ENCODE measurements at places on chromosomes 16 and 17. TPM values are rescaled to one million over a fixed set of nuclear protein-coding genes. Genes with fewer than 3 reads are reported as not detected.

GRCh38 chr17:50872710-50873424, 6.7 kb upstream of the TOB1 start:
- no peak for DNase-seq

Gene CCL2
- total RNA-seq: 7.1 TPM

DNA sequence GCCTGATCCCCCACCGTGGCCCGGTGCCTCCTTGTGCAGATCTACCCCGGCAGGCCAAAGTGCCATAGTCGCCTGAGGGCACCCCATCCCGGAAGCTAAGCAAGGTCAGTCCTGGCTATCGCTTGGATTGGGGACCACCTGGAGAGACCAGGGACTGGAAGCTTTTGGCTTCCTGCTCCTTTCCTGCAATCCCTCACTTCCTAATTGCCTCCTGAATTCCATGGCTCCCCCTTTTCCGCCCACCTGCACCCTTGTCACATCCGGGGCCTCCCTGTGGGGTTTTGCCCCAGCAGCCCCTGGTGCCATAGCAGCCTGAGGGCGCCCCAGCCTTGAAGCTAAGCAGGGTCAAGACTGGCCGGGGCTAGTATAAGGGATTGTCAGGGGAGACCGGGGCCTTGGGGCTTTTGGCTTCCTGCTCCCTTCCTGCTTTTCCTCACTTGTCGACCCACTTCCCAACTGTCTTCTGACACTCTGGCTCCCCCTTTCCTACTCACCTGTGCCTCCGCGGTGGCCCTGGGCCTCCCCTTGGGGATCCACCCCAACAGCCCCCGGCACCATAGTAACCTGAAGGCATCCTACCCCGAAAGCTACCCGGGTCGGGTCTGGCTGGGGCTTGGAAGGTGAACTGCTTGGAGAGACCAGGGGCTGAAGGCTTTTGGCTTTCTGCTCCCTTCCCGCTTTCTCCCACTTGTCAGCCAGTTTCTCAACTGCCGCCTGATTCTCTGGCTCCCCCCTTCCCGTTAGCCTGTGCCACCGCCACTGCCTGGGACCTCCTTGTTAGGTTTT, 2293.6 kb downstream of the TP53TG3F start:
- DNase-seq: no peak

DNA sequence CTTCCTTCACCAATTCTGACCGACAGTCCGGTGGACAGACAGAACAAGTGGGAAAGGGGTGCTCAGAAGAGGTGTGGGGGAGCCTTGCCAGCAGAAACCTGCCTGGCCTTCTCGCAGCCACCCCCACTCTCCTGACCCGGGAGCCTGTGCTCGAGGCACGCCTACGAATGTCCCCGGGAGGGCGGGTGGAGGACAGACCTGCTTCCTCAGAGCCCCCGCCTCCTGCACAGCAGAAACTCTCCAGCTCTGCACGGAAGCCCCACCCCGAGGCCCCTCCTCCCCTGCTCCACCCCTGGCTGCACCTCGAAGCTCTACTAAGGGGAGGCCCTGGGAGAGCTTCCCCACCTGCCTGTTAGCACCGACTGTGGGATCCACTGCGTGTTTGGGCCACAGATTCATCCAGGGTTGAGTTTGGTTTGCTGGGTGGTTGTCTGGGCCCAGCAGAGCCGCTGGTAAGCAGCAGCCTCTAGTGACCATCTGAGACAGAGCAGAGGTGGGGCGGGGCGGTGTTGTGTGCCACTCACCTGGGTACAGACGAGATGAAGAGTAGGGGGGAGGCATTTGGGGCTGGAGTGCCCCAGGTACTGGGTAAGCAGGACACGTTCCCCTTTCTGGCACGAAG, 6.2 kb downstream of the TAF1C start:
- no peak for DNase-seq

GRCh38 chr16:83689385-83689831, 118.4 kb upstream of the HSBP1 start:
- DNase-seq: no peak

- DNase-seq: peak; percentile 90
These were observed 2.4 kb downstream of the PGAP6 start for GRCh38 chr16:379183-379960.

Gene RNF135
- total RNA-seq: 22.9 TPM

DNA sequence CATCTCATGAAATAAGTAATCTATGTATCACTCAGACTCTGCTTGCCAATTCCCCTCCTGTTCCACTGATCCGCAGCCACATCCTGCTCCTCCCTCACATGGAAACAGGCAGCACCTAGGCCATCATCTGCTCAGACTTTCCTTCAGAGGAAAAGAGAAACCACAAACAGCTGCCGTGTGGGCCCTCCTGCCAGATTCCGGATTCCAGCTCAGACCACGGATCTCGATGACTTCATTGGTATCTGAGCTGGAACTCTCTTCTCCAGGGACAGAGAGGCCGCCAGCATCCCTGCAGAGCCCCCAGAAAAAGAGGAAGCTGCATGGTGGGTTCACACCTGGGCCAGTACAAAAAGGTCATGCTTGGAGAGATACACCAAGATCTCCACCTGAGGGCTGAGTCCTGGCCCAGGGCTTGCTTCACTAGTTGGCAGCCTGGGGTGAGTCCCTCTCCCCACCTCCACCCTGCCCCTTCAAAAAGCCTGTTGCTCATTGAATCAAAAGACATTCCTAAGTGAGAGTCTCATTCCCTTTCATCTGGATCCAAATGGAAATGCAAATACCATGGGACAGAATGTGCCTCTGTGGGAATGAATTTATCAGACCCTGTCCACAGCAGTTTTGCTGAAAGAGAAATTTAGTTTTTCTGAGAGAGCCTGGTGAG, 47.2 kb downstream of the HOXB1 start:
- peak; percentile 19 for DNase-seq

Gene VTN
- 0.23 TPM for total RNA-seq

GRCh38 chr16:50202926-50203624, 50.0 kb downstream of the TENT4B start:
- DNase-seq: no peak

Gene EVPLL
- 0.13 TPM for total RNA-seq

Gene MT1G
- 7.3 TPM for total RNA-seq

Gene IRF8
- total RNA-seq: 28.8 TPM

DNA sequence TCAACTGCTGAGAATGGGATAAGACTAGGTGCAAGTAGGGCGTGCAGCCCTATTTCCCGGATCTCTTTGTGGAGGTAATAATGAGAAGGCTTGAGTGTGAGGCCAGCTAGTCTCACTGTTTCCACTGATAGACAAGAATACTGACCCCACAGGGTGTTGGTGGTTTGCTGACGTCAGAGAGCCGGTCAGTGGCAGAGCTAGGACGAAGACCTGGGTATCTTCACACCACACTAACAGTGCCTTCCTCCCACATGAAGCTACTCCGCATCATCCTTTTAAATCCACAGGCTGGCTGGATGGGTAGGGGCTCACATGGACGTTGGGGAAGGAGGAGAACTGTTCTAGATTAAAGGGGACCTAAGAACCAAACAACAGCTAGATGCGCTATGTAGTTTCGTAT, 68.0 kb downstream of the ZFHX3 start:
- no peak for DNase-seq

- peak; percentile 88 for DNase-seq
These were observed 86.2 kb upstream of the CBX4 start for GRCh38 chr17:79925242-79925957.

Gene MOSMO
- total RNA-seq: 11.4 TPM

DNA sequence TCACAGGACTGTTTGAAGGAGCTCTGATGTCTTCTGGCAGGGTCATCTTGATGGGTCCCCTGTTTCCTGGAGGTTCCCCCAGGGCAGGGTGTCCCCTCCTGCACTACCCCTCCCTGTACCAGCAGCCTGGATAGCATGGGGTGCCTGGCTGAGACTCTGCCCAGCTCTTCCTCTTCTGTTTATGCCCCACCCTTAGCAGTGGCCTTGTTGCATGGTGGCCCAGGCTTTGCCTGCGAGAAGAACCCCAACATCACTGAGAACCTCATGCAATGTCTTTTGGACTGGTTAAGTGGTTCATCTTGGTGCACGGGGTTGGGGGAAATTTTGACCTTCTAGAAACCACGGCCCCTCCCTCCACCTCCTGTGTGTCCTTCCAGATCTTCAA, 121.8 kb downstream of the IRX3 start:
- DNase-seq: no peak

GRCh38 chr16:69040144-69040909, 65.1 kb upstream of the HAS3 start:
- DNase-seq: no peak

GRCh38 chr16:5854027-5854426, 756.4 kb upstream of the EEF2KMT start:
- no peak for DNase-seq

DNA sequence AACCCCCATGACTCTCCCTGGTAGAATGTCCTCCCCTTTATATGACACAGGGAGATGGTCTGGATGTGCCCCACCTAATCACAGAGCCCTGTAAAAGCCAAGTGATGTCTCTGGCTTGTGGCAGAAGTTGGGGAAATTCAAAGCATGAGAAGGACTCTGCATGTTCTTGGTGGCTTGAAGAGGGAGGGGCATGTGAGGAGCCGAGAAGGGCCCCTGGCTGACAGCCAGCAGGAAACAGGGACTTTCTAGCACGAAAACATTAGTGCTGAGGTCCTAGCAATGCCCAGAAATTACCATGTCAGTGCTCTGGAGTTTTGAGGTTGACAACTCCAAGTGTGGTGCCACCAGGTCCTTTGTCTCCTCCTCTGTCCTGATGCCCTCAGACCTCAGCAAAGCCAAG, 75.9 kb downstream of the USP22 start:
- DNase-seq: no peak

- DNase-seq: no peak
These were observed 6.9 kb downstream of the KRT31 start for GRCh38 chr17:41390411-41390938.

Gene ACSM3
- total RNA-seq: 42.2 TPM

DNA sequence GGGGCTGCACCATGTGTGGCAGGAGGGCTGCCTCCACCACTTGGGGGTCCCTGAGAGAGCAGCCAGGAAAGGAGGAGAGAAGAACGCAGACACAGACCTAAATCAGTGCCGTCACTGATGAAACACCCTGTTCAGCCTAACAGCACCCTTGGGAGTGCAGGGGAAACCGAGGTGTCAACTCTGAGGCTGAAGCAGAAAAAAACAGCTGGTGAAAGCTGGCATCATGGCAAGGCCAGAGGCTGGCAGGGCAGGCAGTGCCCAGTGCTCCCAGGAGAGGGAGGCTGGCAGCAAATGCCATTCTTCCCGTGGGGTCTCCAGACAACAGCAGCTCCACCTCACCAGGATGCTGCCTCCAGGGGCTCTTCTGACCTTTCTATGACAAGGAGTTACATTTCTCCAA, 23.1 kb downstream of the SPHK1 start:
- no peak for DNase-seq

DNA sequence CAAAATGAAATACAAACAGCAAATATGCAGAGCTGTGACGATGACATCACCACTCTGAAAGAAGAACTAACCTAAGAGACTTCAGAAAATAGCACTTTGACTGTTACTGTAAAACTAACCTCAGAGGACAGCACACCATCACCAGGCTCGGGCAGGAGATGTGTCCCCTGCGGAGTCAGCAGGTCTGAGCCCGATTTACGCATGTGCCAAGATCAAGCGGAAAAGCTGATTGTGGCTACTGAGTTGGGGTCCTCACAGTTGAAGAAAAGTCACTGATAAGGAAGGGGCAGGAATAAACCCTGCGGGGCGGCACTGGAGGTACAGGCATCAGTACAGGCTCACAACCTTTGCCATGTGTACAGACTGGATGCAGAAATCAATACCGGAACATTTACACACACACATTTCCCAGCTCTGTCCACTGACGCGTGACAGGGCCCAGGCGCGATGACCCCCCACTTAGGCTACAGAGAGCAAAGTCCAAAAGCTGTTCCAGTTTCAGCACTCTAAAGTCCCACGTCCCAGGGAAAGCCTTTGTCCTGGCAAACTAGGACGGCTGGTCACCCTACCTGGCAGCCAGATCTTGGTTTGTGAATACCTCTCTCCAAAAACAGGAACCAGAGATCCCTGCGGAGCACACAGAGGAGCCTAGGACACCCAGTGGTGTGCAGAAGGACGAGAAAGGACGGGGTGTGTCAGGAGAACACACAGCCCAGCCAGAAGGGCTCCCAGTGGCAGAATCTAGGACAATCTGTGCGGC, 21.5 kb downstream of the TRAP1 start:
- DNase-seq: no peak

Gene GNG13
- 1.0 TPM for total RNA-seq

DNA sequence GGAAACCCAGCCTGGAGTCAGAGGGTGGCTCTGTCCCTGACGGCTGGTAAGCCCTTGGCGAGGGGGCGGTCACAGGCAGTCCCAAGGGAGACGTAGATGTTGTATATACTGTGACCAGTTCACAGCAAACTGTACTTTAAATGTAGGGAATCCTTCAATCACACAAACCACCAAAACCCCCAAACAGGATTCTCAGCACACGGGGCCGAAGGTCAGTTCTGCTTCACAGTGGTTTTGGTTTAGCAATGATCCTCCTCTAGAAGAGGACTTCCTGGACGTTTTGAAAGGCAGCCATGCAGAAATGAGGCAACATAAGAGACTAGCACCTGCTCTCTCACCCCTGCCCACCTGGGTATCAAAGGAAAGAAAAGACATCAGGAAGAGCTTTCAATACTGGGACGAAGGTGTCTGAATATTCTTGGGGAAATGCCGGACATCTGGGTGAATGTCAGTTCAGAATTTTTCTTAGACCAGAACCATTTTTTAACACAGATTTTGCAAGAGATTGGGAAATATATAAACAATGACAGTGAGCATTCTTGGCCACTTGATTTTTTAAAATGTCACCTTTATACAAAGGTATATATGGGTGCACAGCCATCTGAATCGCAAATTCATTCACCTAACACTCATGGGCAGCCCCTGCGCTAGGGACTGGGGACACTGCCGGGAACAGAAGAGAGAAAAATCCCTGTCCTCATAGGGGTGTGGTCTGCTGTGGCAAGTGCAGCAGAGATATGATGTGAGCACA, 74.2 kb downstream of the CRISPLD2 start:
- DNase-seq: no peak

Gene PPP1R9B
- 33.1 TPM for total RNA-seq

DNA sequence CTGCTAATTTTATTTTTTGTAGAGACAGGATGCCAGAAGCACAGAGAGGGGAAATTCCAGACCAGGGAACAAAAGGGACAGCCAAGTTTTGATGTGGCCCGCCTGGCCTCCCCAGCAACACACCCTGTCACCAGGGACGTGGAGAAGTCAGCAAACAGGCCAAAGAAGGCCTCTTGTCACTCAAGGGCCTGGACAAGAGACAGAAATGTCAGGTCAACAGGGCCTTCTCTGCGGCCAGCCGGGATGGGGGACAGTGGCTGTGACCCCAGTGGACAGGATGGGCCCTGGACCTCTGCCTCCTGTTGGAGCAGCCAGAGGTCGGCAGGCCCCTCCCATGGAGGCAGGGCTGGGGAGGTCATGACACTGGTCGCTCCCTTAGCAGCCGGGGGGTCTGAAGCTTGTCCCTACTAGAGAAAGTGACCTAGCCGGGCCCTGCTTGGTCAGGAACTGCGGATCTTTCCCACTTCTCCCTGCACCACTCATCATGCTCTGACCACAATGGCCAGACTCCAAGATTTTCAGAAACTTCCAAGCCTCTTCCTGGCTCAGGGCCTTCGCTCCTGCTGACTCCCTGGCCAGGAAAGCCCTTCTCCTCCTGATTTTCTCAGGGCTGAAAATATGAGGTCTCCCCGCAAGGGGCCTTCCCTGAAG, 9.2 kb upstream of the TVP23A start:
- DNase-seq: peak; percentile 60

- DNase-seq: no peak
These were observed 3.7 kb downstream of the PPP4C start for GRCh38 chr16:30079480-30079879.

Gene ZP2
- total RNA-seq: not detected

- DNase-seq: peak; percentile 69
These were observed 752 bp downstream of the TBC1D24 start for GRCh38 chr16:2475413-2476344.

GRCh38 chr17:82277851-82278250, 4.4 kb upstream of the CSNK1D start:
- DNase-seq: no peak

Measured in mucosa of descending colon (tissue), 3 donors.